ENCODE measurements at places on chromosomes 12 and 14.

- DNase-seq: peak; percentile 35
Observed at GRCh38 chr14:75453817-75454434, 26.1 kb downstream of the JDP2 start.

- DNase-seq: no peak
Observed at GRCh38 chr14:86999036-86999435, 993.9 kb downstream of the GALC start.

DNA sequence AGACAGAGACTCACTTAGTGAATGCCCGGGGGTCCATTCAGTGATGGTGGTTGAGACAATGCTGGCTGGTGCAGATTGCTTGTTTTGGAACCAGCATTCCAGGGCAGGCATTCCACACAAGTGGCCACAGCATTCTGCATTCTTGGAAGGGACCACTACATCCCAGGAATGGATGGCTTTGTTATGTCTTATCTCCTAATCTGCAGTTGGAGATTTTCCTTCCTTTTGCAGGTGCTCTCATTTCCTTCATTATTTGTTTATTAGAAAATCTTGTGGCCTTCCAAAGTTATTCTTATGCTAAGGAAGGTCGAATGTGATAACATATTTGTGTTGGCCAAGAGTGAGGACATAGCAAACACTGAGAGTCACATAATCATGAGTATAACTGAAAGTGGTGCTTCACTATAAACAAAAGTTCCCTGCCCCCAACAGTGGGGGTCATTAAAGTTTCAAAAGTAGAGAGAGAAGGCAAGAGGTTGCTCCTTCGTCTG is 66.0 kb downstream of the BMP4 start:
- DNase-seq: no peak

DNA sequence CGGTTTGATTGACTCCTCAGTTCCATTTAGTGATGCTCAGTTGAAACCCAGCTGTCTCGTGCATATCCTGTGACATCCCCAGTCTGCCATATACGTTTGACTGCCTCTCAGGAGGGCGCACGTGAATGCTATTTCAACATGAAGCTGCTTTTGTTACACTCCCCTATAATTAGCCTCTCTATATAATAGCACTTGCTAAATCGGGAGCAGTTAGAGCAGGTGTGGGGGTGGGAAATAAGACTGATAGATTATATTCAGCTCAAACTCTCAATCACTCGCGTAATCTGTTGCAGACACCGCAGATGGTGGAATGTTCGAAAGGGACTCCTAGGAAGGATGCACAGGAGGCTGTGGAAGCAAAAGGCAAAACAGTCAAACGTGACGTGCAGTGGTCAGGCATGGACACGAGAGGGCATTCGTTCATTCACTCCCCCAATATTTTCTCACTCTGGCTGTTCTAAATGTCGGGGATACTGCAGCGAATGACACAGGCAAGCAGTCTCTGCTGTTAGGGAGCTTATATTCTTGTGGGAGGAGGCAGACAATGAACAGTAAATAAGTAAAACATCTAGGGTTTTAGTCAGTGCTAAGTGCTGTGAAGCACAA is 29.8 kb downstream of the KCNA1 start:
- DNase-seq: no peak

DNA sequence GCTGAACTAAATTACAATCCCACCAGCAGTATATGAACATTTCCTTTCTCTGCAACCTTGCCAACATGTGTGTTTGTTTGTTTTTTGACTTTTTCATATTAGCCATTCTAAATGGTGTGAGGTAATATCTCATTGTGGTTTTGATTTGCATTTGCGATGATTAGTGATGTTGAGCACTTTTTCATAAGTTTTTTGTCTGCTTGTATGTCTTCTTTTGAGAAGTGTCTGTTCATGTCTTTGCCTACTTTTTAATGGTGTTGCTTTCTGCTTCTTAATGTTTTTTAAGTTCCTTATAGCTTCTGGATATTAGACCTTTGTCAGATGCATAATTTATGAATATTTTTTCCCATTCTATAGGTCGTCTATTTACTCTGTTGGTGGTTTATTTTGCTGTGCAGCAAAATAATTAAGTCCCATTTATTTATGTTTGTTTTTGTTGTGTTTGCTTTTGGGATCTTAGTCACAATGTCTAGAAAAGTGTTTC is 1262.9 kb downstream of the FSCB start:
- DNase-seq: no peak

- no peak for DNase-seq
Observed at GRCh38 chr12:71760471-71760870, 5.8 kb downstream of the RAB21 start.

DNA sequence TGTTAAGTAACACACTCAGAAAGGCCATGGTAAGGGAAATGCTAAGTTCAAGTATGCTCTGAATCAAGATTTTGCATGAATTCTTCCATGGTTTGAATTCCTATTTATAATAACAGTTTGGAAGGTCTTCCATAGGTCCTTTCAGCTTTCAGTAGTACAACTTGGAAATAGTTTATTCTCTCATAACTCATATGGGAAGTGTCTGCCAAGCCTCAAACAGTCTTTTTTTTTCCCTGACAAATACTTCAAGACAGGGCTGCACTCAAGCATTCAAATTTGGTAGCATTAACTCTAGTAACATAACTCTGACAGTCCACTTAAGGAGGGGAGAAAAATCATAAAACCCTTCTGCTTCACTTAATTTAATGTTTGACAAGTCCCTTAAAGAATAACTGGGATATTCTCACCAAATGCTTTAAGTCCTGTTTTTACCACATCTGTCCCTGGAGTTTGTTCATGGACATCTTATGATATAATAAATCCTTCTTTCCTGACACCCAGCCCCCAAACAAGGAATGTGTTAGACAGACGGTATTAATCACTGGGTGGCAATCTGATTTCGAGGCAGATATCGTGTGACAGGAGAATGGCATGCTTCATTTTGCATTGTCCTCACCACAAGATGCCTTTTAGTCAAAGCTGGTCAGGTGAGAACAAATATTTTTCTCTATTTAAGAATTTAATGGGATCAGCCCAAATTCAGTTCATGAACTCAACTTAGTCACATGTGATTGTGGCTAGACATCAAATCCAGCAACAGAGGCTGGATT is 165.7 kb downstream of the BMP4 start:
- DNase-seq: no peak

GRCh38 chr14:91126761-91127160 is 12.9 kb downstream of the DGLUCY start:
- no peak for DNase-seq

- no peak for DNase-seq
Observed at GRCh38 chr14:68089146-68089731, 269.7 kb downstream of the RAD51B start.

GRCh38 chr12:119229837-119230236 is 51.1 kb downstream of the HSPB8 start:
- no peak for DNase-seq

Measured in suppressor macrophage treated with lipopolysaccharide for 1 hour (primary cell).